ENCODE measurements at places on chromosomes 5 and 9. TPM values are rescaled to one million over a fixed set of nuclear protein-coding genes. Genes with fewer than 3 reads are reported as not detected.

FAM81B gene
- polyA plus RNA-seq: 5.9 TPM

ZNF189 gene
- polyA plus RNA-seq: 49.8 TPM

NAIP gene
- polyA plus RNA-seq: 17.3 TPM

DNA sequence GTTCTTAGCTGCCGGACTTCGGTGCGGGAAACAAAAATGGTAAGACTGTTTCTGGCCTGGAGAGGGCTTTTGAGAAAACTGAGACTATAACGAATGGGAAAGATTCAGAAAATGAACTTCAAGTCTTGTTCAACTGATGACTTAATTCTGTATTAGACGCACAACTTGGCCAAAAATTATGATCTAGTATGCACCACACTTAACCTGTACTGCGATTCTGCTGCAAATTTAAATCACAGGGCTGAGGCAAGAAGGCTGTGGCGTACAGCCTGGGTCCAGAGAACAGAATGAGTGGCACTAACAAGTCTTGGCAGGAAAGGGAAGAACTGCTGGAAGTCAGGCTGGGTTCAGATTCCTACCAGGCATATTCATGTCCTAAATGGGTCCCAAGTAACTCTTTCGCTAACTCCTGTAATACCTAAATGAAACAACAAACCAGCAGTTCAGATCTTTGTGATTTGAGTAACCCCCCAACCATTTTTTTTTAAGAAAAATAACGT, 781 bp upstream of the COL23A1 start:
- no peak for DNase-seq

DNA sequence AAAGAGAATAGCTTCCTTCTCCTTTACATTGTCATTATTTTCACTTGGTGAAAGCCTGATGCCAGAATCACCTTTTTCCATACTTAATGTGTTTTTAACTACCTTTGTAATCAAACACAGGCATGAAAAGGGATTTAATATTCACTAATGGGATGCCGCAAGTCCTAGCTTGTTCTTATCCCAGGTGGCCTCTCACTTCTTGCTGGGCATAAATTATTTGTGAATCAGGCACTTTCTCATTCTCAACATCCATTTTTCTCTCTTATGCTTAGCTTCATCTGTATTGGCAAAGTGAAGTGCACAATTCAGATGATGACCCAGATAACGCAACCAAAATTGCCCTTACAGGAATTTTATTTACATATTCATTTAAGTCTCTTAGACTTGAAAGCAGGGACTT, 10.9 kb downstream of the ACTL7B start:
- DNase-seq: no peak

DNA sequence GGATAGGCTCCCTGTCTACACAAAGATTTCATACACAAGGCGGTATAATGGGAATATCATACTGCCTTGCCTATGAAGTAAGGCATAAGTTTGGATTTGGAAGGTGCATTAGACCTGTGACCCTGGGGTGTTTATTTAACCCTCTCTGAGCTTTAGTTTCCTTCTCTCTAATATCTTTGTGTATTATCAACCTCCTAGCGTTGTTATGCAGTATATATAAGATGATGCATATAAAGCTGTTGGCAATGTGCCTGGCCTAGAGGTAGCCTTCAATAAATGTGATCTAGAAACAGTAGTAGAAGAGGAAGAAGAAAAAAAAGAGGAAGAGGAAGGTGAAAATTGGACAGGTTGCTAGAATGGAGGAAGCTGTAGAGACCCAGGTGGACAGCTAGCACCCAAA, 311.6 kb upstream of the CLINT1 start:
- DNase-seq: no peak

GRCh38 chr5:132673488-132673887, 301 bp upstream of the IL4 start:
- no peak for DNase-seq

GRCh38 chr5:168239325-168239724, 52.1 kb upstream of the WWC1 start:
- no peak for DNase-seq

Data from renal pelvis (tissue), 12 donors.